ENCODE measurements at places on chromosomes 7 and 10.
A peak's percentile ranks its signal among the peaks of the same experiment; 100 is the strongest.

- no peak for DNase-seq
Measured at GRCh38 chr10:534047-534566, 155.4 kb downstream of the DIP2C start.

- DNase-seq, result no peak
Measured at GRCh38 chr10:71285180-71285545, 33.9 kb upstream of the SLC29A3 start.

DNA sequence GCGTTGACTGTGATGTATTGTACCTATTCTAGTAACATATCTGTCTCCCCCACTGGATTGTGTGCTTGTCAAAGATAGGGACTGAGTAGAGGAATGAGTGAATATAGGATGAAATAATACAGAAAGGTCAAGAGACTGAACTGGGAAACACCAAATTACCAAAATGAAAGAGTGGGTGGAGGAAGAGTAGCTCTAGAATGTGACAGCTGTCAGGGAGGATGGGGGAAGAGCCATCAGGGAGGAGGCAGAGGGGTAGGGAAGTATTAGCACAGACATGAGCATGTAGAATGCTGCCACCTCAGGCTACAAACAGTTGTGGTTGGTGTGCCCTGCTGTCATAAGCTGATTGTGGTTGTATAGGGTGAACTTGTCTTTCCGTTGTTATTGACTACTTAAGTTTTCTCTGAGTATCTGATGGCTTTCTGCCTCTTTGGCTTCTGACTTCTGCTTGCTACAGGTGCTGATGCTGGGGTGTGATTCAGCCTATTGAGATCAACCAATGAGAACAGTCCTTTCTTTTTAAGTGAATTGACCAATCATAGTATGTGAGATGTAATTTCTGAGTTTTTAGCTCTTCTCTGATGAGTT is 5.6 kb downstream of the CCSER2 start:
- DNase-seq, result peak; percentile 34

GRCh38 chr7:51141451-51142003 is 175.1 kb downstream of the COBL start:
- DNase-seq, result no peak

GRCh38 chr10:119616882-119617570 is 20.3 kb upstream of the TIAL1 start:
- no peak for DNase-seq

- DNase-seq, result no peak
Measured at GRCh38 chr10:6133331-6134098, 44.7 kb downstream of the RBM17 start.

DNA sequence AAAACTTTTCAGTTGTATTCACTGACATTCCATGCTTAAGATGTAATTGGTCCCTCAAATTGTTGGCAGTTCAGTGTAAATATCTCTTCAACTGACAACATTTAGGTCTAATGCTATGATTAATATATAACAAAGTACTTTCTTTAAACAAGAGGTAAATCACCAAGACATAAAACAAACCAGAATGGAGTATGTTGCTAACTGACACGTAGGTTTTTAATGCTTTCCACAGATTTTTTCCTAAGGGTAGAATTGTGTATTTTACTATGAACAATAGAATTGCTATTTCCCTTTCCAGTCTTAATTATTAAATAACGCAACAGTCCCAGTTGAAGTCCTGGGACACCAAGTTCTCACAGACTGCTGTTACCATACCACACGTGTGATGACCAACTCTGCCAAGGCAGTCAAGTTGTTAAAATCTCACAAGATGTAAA is 4.1 kb downstream of the JCAD start:
- DNase-seq, result no peak

DNA sequence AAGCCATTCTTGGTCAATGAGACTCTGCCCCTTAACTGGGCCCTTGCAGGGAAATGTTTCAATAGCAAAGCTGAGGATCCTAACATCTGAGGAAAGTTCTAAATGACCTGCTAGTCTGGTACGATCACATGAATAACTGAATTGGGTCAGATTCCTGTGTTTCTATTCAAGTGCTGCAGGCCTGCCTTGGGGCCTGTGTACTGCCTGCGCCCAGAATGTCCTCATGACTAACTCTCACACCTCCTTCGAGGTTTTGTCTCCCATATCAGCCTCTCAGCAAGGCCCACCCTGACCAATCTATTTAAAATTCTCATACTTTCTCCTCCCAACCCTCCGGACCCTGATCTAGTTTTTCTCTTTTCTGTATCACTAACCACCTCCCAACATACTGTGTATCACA is 4.4 kb downstream of the JAZF1 start:
- DNase-seq, result no peak

DNA sequence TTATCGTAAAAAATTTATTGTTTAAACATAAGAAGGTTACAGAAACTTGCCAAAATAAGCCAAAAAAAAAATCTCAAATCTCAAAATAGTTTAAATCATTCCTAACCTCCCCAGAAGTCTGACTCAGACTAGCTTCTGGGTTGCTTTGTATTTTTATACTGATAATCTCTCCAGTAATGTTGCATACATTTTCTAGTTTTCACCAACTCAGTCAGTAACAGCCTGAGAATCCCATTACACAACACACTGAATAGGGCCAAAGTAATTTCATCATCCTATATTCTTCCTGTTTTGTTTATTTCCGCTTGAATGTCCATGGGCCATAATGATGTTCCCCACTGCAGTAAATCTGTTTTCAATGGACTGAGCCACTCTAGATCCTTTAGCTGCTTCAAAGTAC is 478.5 kb downstream of the GPAM start:
- no peak for DNase-seq

DNA sequence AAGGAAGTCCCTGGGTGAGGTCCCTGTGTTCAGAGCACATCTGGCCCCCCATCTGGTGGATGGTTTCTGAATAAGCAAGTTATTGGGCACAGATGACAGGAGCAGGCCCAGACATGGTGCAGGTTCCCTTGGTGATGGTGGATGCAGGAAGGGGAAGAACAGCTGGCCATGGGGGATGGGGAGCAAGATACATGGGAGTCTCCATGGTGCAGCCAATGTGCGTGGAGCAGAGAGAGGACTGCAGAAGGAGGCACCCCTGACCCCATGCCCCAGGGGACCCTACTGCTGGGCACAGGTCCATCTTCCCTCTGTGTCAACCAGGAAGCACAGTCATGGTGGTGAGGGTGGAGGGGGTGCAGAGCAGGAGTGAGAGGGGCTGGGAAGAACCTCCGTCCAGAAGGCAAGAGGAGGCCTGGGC is 43.8 kb upstream of the RABGEF1 start:
- no peak for DNase-seq
